Stimulated activated CD4-positive, alpha-beta T cell treated with anti-CD3 and anti-CD28 coated beads, Interleukin-1b, Interleukin-23, amount 100 ng/mL, for 24 hours (primary cell): ENCODE measurements at places on chromosomes 3 and 15.

DNA sequence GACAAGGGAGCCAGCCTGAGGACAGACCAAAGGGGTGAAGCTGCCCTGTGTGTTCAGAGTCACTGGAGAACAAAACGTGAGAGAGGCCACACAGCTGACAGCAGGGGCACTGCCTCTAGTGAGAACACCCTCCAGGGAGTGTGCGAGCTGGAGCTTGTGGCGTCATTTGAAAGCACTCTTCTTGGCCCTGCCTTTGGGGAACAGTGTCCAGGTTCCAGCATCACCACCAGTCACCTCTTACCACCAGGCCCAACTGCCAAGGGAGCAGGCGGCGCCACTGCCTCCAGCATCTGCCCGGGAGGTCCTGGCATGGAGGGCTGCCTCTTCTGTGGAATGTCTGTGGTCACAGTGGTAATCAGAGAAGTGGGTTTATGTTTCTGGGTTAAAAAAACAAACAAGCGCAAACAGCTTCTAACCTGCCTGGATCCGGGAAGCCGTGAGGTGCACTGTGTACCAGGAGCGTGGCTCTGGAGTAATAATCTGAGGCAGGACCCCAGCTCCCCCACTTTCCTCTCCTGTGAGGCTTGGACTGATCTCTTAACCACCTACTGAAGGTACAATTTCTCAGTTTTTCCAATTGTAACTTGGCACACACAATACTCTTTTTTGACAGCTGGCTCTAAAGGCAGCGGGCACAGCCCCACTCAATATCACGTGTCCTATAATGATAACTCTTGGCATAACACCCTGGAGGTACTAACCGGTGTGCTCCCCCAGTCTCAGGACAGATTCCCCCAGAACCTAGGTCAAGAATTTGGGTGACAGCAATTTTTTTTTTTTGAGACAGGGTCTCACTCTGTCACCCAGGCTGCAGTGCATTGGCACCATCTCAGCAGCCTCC is 32.2 kb upstream of the CDCP1 start:
- DNase-seq, result no peak

DNA sequence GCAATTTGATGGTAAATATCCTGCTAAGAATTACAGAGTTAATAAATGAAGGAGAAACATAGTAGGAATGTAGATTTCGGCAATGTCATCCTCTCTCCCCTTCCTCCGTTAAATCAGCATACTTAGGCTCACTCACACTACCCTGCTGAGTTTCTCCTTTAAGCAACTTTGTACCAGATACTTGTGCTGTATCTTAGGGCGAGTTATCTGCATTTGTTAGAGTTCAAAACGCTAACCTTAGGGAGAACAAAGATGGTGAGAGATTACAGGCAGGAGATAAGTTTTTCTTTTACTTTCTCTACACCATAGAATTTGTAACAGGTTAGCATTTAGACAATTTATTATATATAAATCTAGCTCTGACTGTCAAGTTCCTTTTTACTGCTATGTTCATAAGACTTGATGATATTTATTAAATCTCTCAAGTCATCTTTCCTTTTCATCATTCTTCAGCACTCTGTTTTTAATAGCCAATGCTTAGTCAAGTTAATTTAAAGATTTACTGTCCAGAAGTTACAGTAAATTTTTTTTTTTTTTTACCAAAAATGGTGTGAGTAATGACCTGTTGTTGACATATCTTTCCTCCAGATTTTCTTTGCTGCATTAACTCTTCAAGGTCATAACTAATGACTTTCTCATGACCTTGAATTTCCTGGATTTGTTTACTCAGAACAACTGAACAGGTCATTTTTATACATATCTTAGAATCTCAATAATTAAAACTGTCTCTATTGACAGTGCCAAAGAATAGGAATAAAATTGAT is 22.2 kb downstream of the SUCNR1 start:
- DNase-seq, result no peak

DNA sequence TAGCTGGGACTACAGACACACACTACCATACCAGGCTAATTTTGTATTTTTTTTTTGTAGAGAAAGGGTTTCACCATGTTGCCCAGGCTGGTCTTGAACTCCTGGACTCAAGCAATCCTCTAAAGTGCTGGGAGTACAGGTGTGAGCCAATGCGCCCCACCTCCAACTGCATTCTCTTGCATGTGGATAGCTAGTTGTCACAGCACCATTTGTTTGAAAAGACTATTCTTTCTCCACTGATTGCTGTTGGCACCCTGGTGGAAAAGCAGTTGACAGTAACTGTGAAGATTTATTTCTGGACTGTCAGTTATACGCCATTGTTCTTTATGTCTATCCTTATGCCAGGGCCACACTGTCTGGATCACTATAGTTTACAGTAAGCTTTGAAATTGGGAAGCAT is 303.9 kb downstream of the ADAMTS17 start:
- no peak for DNase-seq

GRCh38 chr3:193719735-193720134 is 126.7 kb downstream of the OPA1 start:
- DNase-seq, result no peak

- no peak for DNase-seq
Measured at GRCh38 chr15:34810443-34811129, 15.2 kb upstream of the ACTC1 start.

DNA sequence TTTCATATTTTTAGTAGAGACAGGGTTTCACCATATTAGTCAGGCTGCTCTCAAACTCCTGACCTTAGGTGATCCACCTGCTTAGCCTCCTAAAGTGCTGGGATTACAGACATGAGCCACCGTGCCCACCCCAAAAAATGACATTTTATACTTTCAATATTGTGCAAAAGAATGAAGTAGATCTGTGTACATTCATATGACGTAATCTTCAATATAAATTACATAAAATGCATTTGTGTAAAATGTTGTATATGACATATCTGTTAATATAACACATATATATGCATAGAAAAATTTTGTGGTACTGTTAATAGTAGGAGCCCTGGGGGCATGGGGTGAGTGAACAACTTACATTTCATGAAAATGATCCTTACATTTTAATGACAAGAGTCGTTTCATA is 71.7 kb downstream of the RYR3 start:
- no peak for DNase-seq

DNA sequence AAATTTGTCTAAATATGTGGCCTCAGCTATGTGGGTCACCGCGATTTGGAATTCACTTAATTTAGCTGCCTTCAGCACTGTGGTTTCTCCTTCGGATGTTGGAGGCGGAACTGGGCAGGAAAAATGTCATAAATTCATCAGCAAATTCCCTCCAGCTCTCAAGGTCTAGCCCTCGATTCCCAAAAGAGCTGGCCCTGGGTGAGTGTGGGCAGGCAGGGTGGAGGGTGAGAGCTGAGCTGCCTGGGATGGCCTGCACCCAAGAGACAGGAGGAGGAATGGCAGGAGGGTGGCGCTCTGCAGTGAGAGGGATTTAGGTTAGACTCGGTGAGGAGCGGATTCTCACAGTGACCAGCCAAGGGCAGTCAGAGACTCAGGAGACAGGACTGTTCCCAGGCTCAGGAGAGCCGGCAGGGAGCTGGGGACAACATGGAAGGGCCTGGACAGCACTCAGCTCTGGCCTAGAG is 57.1 kb downstream of the FEM1B start:
- DNase-seq, result no peak

GRCh38 chr3:149476225-149476624 is 1.7 kb downstream of the TM4SF4 start:
- no peak for DNase-seq

DNA sequence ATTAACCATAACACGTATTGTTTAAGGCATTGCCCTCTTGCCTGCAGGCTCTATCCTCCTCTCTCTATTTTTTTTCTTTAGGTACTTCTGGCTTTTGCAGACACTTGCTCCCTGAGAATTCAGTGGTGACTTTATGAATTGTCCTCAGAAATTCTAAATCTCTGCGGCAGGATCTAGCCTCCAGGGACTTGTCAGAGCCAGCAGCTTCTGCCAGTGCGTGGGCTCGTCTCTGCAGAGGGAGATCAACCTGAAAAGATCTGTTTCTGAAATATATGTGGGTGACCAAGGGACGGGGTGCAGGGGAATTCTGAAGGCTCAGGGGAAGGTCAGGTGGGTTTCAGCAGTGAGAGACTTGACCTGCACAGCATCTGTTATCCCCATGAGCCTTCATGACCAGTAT is 326.1 kb upstream of the LRRFIP2 start:
- DNase-seq, result no peak

- no peak for DNase-seq
Measured at GRCh38 chr3:108389372-108389771, 93.0 kb downstream of the HHLA2 start.

- DNase-seq, result no peak
Measured at GRCh38 chr3:113249111-113249510, 37.8 kb downstream of the BOC start.

DNA sequence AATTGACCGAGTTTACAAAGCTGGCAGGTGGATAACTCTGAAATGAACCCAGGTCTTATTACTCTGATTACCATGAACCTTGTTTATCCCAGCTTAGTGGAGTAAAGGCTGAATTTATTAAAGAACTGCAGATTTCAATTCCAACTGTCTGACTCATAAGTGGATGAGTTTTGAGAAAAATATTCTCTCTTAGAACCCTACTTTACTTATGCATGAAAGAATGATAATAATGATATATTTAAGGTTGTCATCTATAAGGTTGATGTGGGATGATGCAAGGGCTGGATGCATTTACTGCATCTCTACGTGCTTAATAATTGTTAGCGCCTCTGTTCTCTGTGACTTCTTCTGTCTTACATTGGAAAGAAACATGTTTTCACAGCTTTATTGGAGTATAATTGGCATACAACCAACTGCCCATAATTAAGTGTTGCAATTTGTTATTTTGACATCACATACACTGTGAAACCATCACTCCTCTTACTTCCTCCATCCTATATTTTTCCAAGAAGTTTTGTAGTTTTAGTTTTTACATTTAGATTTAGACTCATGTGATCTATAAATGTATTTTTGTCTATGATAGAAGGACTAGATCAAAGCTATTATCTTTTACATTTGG is 771.2 kb upstream of the ARRDC4 start:
- no peak for DNase-seq

- no peak for DNase-seq
Measured at GRCh38 chr3:142999881-143000280, 1.5 kb upstream of the U2SURP start.

DNA sequence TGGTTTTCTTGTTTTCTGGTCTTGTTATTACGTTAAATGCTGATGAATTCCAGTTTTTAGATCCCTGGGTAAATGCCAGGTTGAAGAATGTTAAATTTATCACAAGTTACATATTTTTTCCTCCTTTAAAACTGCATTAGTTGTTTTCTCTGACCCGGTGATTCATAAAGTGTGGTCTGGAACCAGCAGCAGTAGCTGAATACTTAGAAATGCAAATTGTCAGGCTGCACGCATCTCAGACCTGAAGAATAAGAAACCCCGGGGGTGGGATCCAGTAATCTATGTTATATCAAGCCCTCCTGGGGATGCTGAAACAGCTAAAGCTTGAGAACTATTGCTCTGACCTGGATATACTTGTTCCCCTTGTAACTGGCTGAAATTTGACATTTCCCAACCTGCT is 69.1 kb downstream of the PEX5L start:
- no peak for DNase-seq

DNA sequence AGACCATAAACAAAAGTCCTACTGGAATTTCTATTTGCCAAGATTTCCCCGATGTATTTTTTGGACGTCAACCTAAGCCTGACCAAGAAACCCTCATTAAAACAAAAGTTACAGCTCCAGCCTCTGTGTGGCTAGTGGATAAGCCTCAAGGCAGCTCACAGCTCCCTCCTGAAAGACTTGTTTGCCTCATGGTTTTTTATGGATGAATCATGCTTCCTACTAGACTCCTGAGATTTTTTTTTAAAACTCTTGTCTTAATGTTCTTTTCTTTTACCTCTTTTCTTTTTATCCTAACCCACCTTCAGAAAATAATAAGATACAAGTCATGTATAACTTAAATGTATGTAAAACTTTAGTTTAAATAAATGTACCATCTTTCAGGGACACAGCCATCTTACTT is 52.4 kb downstream of the SUCNR1 start:
- DNase-seq, result no peak

DNA sequence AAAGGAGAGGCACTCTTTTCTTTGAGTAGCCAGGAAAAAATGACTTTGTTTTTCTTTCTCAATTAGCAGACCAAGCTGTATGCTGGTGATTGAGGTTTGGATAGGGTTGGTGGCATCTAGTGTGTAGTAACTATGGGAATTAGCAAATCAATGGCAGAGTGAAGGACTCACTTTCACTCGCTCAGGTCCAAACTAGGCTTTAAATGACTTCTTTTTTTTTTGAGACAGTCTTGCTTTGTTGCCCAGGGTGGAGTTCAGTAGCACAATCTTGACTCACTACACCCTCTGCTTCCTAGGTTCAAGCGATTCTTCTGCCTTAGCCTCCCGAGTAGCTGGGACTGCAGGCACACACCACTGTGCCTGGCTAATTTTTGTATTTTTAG is 35.9 kb downstream of the PRKCI start:
- no peak for DNase-seq

- DNase-seq, result no peak
Measured at GRCh38 chr3:191492601-191493000, 31.6 kb downstream of the PYDC2 start.

DNA sequence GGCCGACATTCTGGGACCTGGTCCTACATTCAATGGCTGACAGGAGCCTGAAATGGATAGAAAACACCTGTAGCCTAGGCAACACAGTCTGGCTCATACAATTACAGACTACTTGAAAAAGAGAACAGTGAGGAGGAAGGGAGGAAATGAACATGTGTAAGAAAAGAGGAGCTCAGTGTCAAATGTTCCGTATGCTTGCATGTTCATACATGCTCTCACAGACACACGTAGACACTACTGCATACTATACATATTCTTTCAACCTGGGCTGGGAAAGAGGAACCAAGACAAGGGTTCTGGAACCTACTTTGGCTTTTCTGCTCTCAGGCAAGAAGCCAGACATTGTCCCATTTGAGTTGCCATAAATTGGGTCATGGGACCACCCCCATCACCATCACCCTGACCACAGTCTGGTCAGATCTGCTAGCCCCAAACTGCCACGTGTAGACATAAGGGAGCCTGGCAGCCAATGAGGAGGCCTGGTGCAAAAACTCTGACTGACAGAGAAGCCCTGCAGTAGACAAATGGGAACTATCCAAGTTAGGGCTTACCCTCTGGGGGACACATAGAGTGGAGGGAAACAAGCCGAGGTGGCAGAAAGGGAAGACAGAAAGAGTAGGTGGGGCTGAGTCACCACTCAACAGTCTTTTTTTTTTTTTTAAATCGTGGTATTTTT is 310.0 kb downstream of the SHQ1 start:
- no peak for DNase-seq
